Naive thymus-derived CD8-positive, alpha-beta T cell (primary cell): ENCODE measurements at places on chromosomes 2 and 18.
A peak's percentile ranks its signal among the peaks of the same experiment; 100 is the strongest.

DNA sequence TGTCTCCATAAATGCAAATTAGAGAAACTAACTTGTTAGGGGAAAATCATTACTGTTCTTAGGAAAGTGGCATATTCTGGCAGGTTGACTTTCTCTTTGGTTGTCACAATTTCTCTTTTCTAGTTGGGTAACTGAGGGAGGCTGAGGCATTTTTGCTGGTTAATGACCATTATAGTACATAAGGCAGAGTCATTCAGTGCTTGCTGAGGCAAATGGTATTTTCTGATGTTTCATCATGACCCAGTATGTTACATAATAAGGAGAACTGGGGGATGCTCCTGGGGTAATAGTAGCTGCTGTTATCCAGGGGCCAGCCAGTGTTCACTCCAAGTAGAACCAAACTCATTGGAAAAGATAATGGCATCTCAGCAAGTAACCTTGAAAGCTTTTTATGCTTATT, 62.3 kb downstream of the ITGA6 start:
- no peak for DNase-seq
- peaks cover 78% of the 10 kb centered on the region for H3K4me1 ChIP-seq
- H3K4me3 ChIP-seq, result no peak overlapping the region
- peak overlapping the region; percentile 99 for H3K27ac ChIP-seq

DNA sequence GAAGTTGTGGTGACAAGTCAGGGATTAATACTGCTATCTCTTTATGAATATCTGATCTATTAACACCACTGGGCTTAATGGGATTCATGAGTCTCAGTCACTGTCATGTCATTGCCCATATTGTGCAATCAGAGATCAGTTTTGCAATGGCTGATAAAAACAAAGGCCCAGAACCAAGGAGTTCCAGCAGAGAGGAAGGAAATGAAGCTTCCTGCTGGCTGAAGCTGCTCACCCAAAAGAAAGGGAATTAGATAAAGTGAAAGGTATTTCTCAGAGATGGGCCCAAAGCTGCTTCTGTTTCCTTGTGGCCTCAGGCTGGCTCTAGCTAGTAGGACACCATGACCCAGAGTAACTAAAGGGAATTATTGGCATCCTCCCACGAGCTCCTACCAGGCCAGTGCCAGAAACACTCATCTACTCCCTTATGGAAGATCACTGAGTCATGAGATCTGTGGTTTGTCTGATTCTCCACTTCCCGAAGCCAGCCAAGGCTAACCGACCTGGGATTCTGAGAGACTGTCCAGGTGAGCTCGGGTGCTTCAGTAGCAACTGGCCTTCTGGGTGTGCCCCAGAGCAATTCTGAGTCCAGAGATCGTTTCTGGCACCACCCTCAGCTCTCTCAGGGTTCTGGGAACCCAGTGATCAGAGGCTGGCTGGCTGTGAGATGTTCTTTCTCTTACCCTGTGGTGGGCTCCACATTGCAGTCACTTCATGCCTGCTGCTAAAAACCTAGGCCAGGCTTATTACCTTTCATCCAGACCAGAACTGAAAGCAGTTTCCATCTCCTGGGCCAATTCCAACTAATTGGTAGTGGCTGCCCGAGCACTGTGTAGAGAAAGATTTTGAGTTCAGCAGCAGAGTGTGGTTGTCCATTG, 129.5 kb upstream of the PELI1 start:
- H3K4me1 ChIP-seq, result peaks cover 2% of the 10 kb centered on the region
- H3K27ac ChIP-seq, result peak overlapping the region; percentile 53
- no peaks in the 10 kb centered on the region for H3K27me3 ChIP-seq
- no peak for DNase-seq
- H3K36me3 ChIP-seq, result peaks cover 6% of the 10 kb centered on the region

- H3K27me3 ChIP-seq, result no peaks in the 10 kb centered on the region
- H3K4me3 ChIP-seq, result no peak overlapping the region
- no peaks in the 10 kb centered on the region for H3K36me3 ChIP-seq
- H3K4me1 ChIP-seq, result no peaks in the 10 kb centered on the region
Observed at GRCh38 chr2:193428336-193428818, 1233.6 kb upstream of the TMEFF2 start.

GRCh38 chr2:157627594-157628476, 829 bp downstream of the ACVR1C start:
- H3K4me1 ChIP-seq, result peaks cover 43% of the 10 kb centered on the region
- no peaks in the 10 kb centered on the region for H3K36me3 ChIP-seq
- peak overlapping the region; percentile 83 for H3K27ac ChIP-seq
